GDM1 (cell line): ENCODE measurements at places on chromosomes 6 and 20.

DNA sequence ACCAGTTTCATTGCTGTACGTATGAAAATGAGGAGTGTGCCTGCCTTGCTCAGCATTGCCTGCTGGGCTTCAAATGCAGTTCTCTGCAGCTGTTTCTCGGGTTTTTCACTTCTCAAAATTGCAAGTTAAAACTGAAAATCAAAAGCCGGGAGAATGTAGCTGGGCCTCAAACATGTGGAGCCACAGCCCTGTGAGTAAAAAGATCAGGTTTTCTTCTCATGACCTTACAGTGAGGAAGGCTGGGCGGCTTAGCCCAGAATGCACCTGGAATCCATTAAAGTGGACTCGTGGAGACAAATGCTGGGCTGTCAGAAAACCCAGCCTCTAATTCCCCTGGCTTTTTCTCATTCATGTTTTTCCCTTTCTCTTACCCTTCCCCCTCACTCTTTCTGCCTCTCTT lies 34.4 kb downstream of the DSE start:
- DNase-seq: no peak

DNA sequence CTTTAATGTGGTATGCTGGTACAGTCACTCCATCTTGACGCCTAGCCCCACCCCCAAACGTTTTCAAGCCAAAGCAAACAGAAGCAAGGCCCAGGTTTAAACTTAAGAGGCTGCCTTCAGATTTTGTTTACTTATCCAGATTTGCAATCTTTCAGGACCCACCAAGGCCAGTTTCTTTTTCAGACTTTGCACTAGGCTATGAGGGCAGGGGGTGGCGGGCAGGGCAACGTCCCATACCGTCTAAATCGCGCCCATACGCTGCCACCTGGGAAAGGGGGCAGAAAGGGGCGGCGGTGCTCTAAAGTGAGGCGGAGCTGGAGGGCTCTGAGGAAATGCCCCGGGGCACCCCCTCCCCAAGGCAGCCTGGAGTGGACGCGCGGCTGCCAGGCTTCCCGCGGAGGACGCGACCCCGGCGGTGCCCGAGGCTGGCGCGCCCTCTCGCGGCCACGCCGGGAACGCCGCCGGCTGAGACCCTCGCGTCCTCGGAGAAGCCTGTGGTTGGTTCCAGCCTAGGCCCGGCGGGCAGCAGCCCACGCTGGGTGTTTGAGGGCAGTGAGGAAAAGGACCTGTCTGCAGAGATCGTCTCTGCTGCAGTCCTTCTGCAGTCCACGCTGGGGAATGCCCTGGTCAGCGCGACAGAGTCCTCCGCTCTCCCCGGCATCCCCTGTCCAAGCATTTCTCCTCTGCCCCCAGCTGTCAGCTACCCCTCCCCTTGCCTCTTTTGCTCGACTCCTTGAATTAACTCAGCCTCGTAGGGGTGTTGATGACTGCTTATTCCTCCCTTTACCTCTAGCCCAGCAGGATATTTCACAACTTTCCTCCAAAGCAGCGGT lies 129.2 kb upstream of the PRND start:
- DNase-seq: peak; percentile 21

- no peak for DNase-seq
These were observed 314.7 kb upstream of the PRDM1 start for GRCh38 chr6:105771313-105771970.

DNA sequence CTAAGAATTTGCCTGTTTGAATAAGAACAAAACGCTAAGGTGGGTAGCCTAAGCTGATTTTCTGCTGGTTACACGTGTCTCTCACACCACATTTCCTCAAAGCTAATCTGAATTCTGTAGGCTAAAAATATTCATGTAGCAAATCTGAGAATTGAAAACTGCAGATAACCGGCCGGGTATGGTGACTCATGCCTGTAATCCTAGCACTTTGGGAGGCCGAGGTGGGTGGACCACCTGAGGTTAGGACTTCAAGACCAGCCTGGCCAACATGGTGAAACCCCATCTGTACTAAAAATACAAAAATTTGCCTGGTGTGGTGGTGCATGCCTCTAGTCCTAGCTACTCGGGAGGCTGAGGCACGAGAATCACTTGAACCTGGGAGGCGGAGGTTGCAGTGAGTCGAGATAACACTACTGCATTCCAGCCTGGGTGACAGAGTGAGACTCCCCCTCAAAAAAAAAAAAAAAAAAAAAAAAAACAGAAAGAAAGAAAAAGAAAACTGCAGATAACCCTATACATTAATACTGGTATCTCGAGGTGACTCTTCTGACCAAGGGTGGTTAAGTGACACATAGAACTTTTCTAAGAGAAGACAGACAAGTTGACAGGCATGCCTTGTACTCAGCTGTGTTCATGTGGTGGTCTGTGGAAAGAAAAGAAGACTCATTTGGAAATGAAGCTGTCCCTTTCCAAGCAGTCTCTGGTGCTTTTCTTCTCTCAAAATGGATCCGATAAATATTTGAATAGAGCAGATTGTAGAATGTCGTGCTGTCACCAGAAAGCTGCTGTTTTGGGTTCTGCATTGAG lies 24.7 kb upstream of the ASXL1 start:
- no peak for DNase-seq

DNA sequence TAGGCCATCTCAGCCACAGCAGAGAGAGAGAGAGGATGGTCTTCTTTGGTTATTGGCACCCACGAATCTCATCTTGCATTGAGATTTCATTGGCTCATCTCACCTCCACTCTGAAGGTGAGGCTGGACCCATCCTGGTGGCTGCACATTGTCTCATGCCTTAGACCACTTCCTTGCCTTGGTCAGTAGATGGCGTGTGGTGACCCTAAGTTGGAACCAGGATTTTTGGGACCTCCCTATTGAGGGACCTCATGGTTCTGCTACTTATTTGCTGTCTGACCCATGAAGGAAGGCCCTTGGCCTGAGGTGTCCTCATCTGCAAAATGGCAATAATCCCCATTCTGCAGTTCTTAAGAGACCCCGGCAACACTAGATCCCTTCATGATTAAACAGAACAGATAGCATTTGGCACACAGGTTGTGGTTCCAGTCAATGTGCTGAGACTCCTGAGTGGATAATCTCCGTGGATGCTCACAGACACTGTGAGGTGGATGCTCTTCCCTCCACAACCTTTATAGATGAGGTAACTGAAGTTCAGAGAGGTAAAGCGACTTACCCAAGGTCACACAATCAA lies 21.5 kb upstream of the AAR2 start:
- peak; percentile 33 for DNase-seq

GRCh38 chr6:142446576-142446975 lies 144.8 kb downstream of the ADGRG6 start:
- DNase-seq: no peak

GRCh38 chr6:133730881-133731280 lies 158.0 kb upstream of the TCF21 start:
- no peak for DNase-seq

GRCh38 chr6:44715188-44715587 lies 327.7 kb downstream of the CDC5L start:
- no peak for DNase-seq

DNA sequence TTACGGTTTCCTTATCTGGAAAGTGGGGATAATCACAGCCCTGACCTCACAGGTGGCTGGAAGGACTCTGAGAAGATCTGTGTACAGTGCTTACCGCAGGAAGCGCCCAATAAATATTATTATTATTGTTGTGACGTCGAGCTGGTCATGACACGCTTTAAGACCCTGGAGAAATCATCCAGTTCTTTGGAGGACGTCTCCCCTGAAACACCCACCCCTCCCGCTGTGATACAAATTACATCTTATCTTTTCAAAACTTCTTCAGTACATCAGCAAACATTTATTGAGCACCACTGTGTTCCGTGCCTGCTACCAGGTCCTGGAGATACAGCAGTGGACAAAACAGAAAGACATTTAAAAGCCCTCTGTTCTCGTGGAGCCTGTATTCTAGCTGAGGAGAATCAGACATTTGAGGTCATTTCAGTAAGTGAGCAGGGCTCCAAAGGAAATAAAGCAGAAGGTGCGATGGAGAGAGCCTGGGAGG lies 118.7 kb downstream of the CEBPB start:
- DNase-seq: no peak

DNA sequence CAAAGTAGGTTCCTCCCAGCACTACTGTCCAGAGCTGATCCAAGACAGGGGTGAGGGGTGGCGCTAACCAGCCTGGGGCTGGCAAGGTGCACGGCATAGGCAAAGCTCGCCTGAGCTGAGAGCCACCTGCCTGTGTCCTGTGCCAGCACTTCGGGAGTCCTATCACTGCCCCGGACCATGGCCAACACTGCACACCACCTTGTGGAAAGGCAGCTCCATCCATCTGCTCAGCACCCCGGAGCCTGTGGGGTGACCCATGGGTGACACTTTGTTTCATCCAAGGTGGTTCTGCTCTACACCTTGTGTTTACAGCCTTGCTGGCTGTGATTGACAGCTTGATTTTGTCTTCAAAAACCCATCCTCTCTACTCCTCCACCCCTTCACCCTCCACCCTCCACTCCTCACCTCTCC lies 32.9 kb upstream of the GATA5 start:
- no peak for DNase-seq

DNA sequence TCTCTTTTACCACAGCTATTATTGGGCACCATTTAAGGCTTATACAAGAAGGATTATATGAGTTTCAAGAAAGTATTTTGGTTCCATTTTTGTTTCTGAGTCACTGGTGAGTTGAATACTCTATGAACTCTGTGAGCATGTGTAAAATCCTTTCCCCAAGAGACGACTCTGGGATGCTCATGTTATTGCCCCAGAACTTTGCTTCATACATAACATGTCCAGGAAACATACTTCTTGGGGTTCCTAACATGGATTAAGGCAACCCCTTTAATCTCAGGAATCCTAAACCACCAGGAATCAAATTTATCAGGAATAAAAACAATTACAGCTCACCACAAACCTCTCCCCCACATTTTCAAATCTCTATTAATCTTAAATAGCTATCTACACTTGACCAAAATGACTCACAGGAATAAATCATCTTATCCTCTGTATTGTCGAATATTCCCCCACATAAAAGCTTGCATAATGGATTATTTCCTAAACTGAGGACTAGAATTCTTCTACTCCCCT lies 117.5 kb upstream of the COL21A1 start:
- no peak for DNase-seq

DNA sequence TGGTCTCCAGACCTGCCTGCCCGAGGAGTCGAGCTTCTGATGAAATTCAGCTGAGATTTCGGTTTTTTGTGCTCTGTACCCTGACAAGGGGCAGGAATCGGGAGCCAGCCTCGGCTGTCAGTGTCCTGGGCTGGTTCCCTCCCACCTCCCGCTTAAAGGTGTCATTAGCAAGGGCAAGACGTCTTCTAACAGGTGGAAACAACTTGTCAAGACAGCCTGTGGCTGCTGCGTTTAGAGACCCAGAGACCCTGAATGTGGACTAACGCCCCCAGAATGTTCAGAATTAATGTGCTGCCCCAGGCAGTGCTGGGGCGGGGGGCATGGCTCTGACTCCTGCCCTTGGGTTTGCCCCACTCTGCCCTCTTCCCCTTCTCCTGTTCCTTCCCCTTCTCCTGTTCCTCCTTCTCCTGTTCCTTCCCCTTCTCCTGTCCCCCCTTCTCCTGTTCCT lies 69.7 kb downstream of the PHACTR3 start:
- DNase-seq: no peak

DNA sequence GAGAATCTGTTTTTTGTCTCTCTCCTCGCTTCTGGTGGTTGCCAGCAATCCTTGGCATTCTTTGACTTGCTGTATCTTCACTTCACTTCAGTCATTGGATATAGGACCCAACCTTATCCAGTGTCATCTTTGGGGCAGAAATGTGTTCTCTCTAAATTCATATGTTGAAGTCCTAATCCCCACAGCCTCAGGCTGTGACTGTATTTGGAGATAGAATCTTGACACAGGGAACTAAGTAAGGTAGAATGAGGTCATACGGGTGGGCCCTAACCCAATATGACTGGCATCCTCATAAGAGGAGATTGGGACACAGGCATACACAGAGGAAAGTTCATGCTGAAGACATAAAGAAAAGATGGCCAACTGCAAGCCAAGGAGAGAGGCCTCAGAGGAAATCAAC lies 51.9 kb upstream of the TPD52L1 start:
- DNase-seq: no peak

- DNase-seq: no peak
These were observed 51.1 kb downstream of the ADTRP start for GRCh38 chr6:11727346-11727997.

DNA sequence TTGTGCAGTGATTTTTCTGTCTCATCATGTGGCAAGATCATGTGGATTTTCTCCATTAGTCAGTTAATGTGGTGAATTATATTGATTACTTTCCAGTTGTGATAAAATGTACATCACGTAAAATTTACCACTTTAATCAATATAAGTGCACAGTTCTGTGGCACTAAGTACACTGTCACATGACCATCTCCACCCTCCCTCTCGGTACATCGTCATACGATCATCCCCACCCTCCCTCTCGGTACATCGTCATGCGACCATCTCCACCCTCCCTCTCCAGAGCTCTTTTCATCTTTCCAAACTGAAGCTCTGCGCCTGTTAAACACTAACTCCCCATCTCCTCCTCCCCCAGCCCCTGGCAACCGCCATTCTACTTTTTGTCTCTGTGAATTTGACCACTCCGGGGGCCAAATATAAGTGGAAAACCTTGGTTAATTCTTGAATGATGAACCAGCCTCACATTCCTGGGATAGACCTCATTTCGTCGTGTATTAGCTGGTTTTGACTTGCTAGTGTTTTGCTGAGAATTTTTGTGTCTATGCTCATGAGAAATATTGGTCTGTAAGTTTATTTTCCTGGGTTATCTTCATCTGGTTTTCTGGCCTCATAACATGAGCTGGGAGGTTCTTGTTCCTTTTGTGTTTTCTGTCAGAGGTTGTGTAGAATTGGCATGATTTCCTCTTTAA lies 10.8 kb downstream of the NTSR1 start:
- DNase-seq: no peak

DNA sequence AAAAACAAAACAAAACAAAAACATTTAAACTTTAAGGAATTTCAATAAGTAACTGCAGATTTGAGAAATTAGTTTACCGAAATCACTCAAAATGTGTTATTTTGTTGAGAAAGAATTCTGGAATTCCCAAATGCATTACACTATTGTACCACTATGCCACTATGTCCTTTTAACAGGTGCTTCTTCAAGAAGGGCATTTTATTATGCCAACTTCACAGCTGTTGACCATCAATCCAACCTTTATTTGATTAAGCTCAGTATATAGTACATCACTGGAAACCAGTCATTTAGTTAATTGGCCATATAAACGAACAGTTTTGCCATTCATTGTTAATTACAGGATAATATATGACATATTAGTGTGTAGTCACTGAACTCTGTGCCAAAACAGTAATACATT lies 221.7 kb downstream of the ARHGAP18 start:
- DNase-seq: no peak

GRCh38 chr6:40378071-40378724 lies 209.0 kb downstream of the LRFN2 start:
- no peak for DNase-seq

- no peak for DNase-seq
These were observed 10.4 kb downstream of the IGF2R start for GRCh38 chr6:159979136-159979874.

DNA sequence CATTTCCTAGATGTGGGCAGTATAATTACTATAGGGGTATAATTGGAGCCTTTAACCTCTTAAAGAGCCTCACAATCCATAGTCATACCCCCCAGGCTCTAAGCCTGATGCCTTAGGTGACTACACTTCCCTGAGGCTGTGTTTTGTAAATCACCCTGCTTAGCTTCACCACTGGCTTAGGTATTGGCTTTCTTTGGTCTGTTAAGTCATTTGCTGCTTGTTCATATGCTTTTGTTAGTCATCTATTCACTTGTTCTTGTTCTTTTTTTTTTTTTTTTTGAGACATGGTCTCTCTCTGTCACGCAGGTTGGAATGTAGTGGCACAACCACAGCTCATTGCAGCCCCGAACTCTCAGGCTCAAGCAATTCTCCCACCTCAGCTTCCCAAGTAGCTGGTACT lies 26.7 kb downstream of the KAT14 start:
- no peak for DNase-seq
